ENCODE measurements at places on chromosomes 4 and X.

DNA sequence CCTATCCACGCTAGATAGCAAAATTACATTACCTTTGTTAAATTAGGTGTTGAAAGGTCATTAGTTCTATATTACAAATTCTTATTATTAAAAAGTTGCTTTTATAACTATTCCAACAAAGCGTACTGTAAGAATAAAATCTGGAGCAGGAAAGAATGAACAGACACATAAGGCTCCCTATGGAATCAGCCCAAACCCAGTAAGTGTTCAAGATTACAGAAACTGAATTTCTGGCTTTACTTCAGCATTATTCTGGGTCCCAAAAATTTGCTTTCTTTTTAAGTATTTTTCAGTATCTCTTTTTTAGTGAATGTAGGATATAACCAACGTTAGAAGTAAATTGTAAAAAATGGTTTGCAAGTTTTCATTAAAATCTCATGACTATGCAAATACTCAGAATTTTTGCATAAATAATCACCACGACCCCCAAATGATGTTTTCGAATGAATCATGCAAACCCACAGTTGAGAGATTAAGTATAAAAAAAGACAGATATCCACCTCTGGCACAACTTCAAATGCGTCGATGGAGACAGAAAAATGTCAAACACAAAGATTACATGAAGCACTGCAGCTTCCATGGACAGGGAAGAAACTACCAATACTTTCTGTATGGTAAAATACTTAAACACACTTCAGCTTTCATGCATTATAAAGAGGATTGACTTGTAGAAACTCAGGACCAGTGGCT lies 238.5 kb downstream of the RASL11B start:
- no peak for DNase-seq

DNA sequence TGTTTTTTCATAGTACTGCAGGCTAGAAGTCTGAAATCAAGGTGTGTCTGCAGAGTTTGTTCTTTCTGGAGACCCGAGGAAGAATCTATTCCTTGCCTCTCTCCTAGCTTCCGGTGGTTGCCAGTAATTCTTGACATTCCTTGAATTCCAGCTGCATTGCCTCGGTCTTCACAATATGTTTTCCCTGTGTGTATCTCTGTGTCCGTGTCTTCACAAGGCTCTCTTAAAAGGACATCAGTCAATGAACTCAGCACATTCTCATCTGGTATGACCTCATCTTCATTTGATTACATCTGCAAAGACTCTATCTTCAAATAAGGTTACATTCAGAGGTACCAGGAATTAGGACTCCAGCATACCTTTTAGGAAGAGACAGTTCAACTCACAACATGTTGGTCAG lies 163.4 kb downstream of the BANK1 start:
- peak; percentile 16 for DNase-seq

DNA sequence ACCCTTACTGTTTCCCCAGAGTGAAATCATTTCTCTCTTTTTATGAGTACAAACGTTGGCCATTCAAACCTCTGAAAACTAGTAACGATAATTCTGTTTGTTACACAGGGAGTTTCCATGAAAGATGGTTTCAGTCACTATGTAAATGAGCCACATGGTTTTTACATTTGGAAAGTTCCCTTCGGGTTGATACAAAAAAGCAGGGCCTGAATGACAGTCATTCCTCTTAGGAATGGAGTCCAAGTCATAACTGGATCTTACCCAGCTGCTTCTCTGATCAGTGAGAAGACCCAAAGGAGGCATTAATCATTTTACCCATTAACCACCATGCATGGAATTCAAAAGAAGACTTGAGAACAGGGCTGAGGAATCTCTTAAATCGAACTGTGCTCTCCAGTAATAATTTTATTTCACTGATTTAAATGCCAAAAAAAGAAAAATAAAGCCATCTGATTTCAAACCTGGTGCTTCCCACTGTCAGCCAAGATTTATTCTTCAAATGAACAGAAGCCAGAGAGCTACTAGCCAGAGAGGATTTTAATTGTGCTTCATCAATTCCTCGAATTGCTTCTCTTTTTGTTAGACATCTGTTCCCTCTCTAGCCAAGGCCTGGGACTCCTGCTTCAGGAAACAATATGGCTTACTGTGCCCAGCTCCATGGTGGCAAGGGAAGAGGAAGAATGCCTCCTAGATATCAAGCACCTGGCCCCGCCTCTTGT lies 3.2 kb downstream of the SOWAHB start:
- no peak for DNase-seq

DNA sequence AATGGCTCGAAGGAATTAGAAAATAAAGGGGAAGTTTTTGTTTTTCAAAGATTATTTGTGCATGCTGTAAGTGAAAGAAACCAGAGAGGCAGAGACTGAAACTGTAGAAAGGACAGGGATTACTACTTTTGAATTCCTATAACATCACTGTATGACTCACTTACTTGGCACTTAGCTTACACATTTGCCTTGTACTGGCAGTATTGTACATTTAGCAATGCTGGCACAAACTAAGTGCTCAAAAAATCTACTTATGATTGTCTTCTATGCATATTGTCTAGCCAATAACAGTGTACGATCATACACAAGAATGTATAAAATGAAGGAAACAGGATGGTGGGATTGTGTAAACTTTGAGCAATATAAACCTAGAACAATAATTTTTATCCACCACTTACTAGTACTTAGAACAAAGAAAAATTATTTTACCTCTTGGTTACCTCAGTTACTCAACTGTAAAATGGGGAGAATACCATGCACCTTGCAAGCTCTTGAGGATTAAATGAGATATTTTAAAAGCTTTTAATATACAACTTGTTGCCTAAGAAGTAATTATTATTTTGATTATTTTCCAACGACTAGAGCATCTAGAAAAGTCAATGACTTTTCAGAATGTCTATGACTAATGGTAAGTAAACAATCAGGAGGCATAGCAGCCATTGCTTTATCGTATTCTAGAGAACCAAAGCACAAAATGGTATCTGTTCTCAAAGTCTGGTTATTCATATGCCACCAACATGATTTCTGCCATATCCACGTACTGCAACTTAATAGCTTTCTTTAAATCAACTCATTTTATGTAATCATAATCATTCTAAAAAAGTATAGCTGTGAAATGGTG lies 4.7 kb downstream of the FAM120C start:
- no peak for DNase-seq

DNA sequence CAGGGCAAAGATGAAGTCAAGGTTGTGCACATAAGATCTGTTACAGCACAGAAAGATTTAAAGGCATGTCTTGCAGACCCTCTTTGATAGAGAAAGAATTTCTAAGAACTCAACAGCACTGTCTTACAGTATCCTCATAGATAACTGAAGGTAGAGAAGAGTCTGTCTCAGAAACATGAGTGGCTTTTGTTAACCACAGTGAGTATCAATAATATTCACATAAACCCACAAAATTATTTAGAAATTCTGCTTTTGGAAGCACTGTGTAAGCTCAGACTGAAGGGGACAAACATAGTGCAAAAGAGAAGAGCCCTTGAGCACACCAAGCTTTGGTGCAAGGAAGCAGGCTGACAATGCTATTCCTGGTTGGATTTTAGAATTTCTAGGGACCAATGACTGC lies 166.0 kb upstream of the SH3RF1 start:
- DNase-seq, result no peak

- DNase-seq, result peak; percentile 54
These were observed 111.4 kb upstream of the RXFP1 start for GRCh38 chr4:158410272-158410671.
